ENCODE measurements at places on chromosomes 5 and 9.
A peak's percentile ranks its signal among the peaks of the same experiment; 100 is the strongest.

DNA sequence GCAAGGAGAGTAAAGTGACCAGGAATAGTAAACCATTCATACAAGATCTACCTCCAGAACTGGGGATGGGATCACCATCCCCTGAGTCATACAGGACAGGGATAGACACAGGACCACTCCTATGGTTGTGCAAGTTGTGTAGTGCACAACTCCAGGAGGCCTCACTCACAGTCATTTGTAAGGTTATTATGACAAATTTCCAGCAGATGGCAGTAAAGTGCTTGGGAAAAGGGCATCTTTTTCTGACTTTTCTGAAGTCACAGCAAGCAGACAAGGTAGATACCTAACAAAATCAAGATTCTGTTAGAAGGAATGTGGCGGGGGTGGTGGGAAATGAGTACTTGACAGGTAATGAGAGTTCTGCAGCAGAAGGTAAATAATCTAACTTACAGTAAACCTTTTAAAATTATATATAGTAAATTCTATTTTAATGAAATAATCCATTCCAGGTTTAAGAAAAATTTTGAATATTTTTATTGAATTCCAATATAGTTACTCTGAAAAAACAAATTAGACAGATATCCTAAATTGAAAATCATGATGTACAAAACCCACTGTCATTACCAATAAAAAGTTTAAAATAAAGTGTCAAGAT lies 16.7 kb upstream of the KIF27 start:
- DNase-seq, result peak; percentile 83

DNA sequence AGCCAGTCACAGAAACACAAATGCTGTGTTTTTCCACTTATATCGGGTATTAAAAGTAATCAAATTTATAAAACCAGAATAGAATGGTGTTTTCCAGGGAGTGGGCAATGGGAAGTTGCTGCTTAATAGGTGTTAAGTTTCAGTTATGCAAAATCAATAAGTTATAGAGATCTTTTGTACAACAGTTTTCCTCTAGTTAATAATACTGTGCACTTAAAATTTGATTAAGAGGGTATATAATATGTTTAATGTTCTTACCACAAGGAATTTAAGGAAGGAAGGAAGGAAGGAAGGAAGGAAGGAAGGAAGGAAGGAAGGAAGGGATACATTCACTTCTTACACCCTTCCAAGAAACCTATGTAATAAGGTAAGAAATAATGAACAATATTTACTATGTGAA lies 867.7 kb upstream of the CDH6 start:
- DNase-seq, result peak; percentile 82

DNA sequence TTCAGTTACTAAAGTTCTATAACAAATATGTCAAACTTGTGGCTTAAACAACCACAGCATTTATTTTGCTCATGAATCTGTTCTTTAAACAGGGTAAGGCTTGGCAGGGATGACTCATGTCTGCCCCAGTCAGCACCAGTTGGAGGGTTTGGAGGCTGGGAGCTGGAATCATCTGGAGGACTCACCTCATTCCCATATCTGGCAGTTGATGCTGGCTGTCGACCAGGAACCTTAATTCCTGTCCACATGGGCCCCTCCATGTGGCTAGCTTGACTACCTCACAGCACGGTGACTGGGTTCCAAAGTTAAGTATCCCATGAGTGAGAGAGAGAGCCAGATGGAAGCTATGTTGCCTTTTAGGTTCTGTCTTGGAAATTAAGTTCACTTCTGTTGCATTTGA lies 13.8 kb upstream of the CCL28 start:
- no peak for DNase-seq

GRCh38 chr9:33950371-33950770 lies 98.3 kb downstream of the UBAP2 start:
- DNase-seq, result no peak

DNA sequence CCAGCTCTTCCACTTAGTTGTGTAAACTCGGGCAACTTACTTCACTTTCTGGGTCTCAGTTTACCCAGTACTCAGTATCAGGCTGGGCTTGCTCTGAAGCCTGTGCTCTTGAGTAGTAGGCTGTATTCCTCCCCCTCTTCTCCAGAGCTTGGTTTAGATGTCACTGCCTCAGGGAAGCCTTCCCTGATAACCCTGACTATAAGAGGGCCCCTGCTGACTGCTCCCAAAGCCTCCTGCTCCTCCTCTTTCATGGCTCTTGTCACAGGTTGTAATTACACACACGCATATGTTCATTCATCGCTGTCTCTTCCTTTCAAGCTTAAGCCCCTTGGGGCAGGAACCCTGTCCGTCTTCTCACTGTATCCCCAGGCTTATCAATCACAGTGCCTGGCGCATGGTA lies 140.2 kb downstream of the RGS3 start:
- no peak for DNase-seq

DNA sequence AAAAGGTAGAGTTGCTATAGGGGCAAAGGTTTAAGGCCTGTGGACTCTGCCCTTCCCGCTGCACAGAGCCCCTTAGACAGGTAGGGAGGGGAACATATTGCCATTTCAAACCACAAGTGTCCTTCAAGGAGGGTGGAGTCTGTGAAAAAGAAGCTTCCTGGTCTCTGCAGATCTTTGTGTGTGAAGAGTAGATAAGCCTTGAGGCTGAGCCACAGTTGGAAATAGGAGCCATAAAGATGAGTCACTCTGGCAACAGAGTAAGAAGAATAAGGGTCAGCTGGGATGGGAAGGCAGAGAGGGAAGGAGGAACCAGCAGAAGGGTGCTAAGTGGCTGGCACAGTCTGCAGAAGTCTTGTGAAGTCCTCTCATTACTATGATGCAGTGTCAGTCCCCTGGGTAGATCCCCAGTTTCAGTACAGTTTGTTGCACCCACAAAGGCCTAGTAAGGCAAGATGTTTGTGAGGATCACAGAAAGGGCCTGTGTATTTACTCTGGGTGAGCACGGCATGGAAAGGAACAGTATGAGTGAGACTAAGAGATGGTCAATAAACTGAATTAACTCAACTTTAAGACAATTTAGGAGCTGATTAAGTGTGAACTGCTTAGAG lies 18.1 kb downstream of the GRXCR2 start:
- peak; percentile 67 for DNase-seq

- no peak for DNase-seq
Measured at GRCh38 chr9:130313103-130313858, 47.7 kb downstream of the HMCN2 start.

- no peak for DNase-seq
Measured at GRCh38 chr9:126501383-126502331, 112.1 kb upstream of the LMX1B start.

- peak; percentile 27 for DNase-seq
Measured at GRCh38 chr5:179699616-179700237, 960 bp downstream of the CANX start.
